ENCODE measurements at places on chromosomes 4 and X. TPM values are rescaled to one million over a fixed set of nuclear protein-coding genes. Genes with fewer than 3 reads are reported as not detected.
A peak's percentile ranks its signal among the peaks of the same experiment; 100 is the strongest.

CACNA1F gene
- total RNA-seq = under 0.01 TPM

UNC5C gene
- total RNA-seq = 28.3 TPM

AKAP14 gene
- total RNA-seq = 0.99 TPM

TRAPPC2 gene
- total RNA-seq = 38.8 TPM

RAB39B gene
- 5.7 TPM for total RNA-seq

MYOZ2 gene
- total RNA-seq = 0.66 TPM

TACC3 gene
- 8.4 TPM for total RNA-seq

ABCG2 gene
- 64.2 TPM for total RNA-seq

NMU gene
- 5.7 TPM for total RNA-seq

- H3K4me1 ChIP-seq = peaks cover 3% of the 10 kb centered on the region
- no peak overlapping the region for H3K27ac ChIP-seq
- H3K27me3 ChIP-seq = no peaks in the 10 kb centered on the region
- DNase-seq = no peak
- no peak overlapping the region for H3K4me3 ChIP-seq
- no peaks in the 10 kb centered on the region for H3K36me3 ChIP-seq
Measured at GRCh38 chr4:88854481-88854880, 156.9 kb upstream of the NAP1L5 start.

DNA sequence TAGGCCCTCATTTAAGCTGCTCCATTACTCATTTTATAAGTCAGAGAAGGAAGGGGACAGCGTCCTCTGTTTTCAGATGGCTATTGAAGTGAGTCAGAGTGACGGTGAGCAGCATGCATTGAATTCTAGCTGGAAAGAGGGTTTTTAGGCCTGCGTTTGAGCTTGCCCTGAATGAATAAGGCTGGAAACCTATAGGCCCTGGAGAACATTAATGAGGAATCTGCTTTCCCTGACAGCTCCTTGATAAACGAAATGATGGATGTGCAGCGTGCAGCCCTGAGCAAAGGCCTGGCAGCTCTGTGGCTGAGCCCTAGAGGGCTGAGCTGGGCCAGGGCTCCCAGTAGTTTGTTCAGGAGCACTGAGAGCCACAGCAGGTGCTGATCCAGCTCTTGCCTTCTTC is 33.4 kb downstream of the TBL1X start:
- peaks cover 4% of the 10 kb centered on the region for H3K27me3 ChIP-seq
- peaks cover 2% of the 10 kb centered on the region for H3K36me3 ChIP-seq
- no peaks in the 10 kb centered on the region for H3K4me1 ChIP-seq
- no peak overlapping the region for H3K4me3 ChIP-seq

- peak overlapping the region; percentile 100 for H3K4me3 ChIP-seq
- peak; percentile 89 for DNase-seq
- H3K27me3 ChIP-seq = no peaks in the 10 kb centered on the region
- no peaks in the 10 kb centered on the region for H3K36me3 ChIP-seq
Measured at GRCh38 chr4:173334891-173335752, 964 bp upstream of the HMGB2 start.

DNA sequence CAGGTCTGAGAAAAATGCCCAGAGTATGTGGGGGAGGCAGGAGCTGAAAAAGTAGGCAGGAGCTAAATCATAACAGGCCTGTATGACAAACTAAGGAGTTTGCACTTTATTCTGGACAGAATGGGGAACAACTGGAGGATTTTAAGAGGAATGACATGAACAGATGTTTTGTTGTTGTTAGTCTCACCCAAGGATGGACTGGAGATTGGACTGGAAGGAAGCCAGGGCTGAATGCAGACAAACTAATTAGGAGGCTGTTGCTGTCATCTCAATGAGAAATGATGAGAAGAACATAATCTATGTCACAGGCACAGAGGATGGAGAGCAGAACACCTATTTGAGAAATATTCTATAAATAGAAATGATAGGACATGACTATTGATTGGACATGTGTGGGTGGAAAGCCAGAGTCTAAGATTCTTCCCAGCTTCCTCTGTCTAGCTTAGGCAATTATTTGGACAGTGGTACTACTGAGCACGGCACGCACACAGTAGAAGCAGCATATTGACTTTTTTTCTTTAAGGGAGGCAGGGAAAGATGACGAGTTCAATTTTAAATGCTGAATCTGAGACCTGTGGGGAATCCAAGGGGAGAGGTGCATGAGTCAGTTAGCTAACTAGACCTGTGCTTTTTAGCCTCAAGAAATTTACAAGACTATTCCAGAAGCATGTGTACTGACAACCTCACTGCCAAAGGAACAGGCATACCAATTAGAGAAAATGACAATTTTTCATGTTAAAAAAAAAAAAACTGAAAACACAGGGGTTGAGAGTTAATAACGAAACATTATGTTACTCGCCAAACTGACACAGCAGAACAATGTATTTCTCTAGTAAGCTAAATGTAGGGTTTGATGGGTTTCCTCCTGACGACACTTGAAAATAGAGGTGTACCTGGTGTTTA is 963 bp upstream of the USO1 start:
- peaks cover 8% of the 10 kb centered on the region for H3K36me3 ChIP-seq
- H3K27ac ChIP-seq = peak overlapping the region; percentile 99
- H3K4me3 ChIP-seq = peak overlapping the region; percentile 99
- peaks cover 9% of the 10 kb centered on the region for H3K4me1 ChIP-seq
- H3K27me3 ChIP-seq = no peaks in the 10 kb centered on the region
- no peak for DNase-seq

GRCh38 chr4:71338846-71339593 is at the start of gene SLC4A4:
TSS of gene SLC4A4 (plus strand) at chr4:71339020.
- H3K36me3 ChIP-seq = no peaks in the 10 kb centered on the region
- H3K4me3 ChIP-seq = no peak within 1 kb of the TSS
- no peak for DNase-seq
- H3K4me1 ChIP-seq = no peaks in the 10 kb centered on the region

GRCh38 chrX:108081110-108081509 is 10.2 kb downstream of the PSMD10 start:
- H3K4me1 ChIP-seq = no peaks in the 10 kb centered on the region
- H3K27me3 ChIP-seq = peaks cover 9% of the 10 kb centered on the region
- no peak for DNase-seq
- H3K27ac ChIP-seq = no peak overlapping the region
- no peak overlapping the region for H3K4me3 ChIP-seq

- DNase-seq = no peak
- peaks cover 3% of the 10 kb centered on the region for H3K27me3 ChIP-seq
- H3K27ac ChIP-seq = no peak overlapping the region
- H3K36me3 ChIP-seq = no peaks in the 10 kb centered on the region
Measured at GRCh38 chrX:10577853-10578252, 42.5 kb downstream of the MID1 start.

DNA sequence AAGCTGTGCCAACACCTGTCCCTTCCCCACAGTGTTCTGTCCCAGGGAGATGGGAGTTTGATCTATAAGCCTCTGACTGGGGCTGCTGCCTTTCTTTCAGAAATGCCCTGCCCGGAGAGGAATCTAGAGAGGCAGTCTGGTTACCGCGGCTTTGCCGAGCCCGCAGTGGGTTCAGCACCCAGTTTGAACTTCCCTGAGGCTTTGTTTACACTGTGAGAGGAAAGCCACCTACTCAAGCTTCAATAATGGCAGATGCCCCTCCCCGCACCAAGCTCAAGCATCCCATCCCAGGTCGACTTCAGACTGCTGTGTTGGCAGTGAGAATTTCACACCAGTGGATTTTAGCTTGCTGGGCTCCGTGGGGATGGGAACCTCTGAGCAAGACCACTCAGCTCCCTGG is 33.3 kb upstream of the ARSJ start:
- H3K36me3 ChIP-seq = no peaks in the 10 kb centered on the region
- no peak overlapping the region for H3K4me3 ChIP-seq
- H3K27me3 ChIP-seq = no peaks in the 10 kb centered on the region
- no peak overlapping the region for H3K27ac ChIP-seq
- no peak for DNase-seq
- no peaks in the 10 kb centered on the region for H3K4me1 ChIP-seq

GRCh38 chrX:55240788-55241340 is 20.7 kb downstream of the PAGE5 start:
- no peak overlapping the region for H3K4me3 ChIP-seq
- no peak for DNase-seq
- no peaks in the 10 kb centered on the region for H3K36me3 ChIP-seq
- no peaks in the 10 kb centered on the region for H3K4me1 ChIP-seq
- no peak overlapping the region for H3K27ac ChIP-seq
- no peaks in the 10 kb centered on the region for H3K27me3 ChIP-seq

DNA sequence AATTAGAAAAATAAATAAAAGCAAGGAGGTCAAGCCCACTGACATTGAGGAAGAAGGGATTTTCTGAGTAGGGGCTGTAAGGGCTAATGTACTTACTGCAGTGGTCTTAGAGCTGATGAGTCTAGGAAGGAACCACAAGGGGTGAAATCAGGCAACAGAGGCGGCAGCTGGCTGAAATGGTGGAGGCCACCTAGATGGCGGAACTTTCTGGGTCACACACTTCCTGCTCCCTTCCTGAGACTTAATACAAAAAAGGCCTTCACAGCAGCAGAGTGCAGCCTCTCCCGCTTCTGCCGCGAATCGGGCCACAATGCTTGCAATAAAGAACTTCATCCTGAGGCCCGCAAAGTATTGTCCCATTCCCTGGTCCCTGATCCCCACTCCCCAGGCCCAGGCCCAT is 15.4 kb downstream of the SNX12 start:
- no peaks in the 10 kb centered on the region for H3K36me3 ChIP-seq
- DNase-seq = no peak
- peak overlapping the region; percentile 11 for H3K4me3 ChIP-seq
- H3K4me1 ChIP-seq = peaks cover 7% of the 10 kb centered on the region
- no peak overlapping the region for H3K27ac ChIP-seq

GRCh38 chrX:137031517-137032340 is 2.1 kb downstream of the GPR101 start:
- H3K27ac ChIP-seq = no peak overlapping the region
- H3K4me1 ChIP-seq = peaks cover 18% of the 10 kb centered on the region
- DNase-seq = no peak
- peak overlapping the region; percentile 39 for H3K4me3 ChIP-seq
- H3K36me3 ChIP-seq = no peaks in the 10 kb centered on the region
- peaks cover 60% of the 10 kb centered on the region for H3K27me3 ChIP-seq

DNA sequence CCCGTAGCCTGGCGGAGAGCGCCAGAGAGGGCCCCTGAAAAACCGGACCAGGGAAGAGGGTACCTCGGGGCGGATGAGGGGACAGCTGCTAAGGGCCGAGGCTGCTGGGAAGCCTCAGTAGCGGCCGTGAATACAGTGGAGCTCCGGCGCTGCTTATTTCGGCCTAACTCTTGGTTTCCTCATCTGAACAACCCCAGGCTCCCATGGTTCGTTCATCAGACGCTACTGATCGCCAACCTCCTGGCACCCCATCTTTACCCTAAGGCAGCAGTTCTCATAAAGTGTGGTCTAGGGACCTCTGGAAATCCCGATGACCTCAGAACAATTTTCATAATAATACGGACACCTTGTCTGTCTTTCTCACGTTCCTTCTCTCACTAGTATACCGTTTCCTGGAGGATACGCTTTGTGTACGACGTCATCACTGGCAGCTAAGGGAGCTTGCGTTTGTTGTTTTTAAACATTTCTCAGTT is 645 bp upstream of the RAB28 start:
- H3K4me1 ChIP-seq = peaks cover 3% of the 10 kb centered on the region
- peak overlapping the region; percentile 98 for H3K27ac ChIP-seq
- H3K4me3 ChIP-seq = peak overlapping the region; percentile 84
- H3K36me3 ChIP-seq = no peaks in the 10 kb centered on the region

- no peak overlapping the region for H3K27ac ChIP-seq
- DNase-seq = no peak
- H3K4me3 ChIP-seq = no peak overlapping the region
- no peaks in the 10 kb centered on the region for H3K36me3 ChIP-seq
- H3K4me1 ChIP-seq = no peaks in the 10 kb centered on the region
Measured at GRCh38 chrX:11129534-11130105, 18.5 kb downstream of the HCCS start.

DNA sequence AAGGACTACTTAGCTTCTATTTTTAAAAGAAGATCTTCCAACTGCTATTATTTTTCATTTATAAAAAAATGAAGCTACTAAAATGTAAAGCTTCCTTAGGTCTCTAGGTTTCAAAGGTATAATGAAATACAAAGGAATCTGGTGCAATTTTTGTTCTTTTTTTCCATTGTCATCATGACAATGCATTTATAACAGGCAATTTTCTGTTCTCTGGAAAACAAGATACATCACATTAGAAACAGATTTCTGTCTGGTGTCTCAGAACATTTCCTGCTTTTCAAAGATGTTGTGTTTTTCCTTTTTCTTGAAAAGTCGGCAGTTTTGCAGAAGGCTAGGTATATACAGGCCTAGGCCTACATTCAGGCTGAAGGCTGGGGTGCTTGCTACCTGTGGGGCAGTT is 63.6 kb upstream of the ATP8A1 start:
- H3K4me3 ChIP-seq = no peak overlapping the region
- H3K36me3 ChIP-seq = no peaks in the 10 kb centered on the region
- H3K4me1 ChIP-seq = no peaks in the 10 kb centered on the region
- H3K27ac ChIP-seq = no peak overlapping the region
- no peak for DNase-seq

DNA sequence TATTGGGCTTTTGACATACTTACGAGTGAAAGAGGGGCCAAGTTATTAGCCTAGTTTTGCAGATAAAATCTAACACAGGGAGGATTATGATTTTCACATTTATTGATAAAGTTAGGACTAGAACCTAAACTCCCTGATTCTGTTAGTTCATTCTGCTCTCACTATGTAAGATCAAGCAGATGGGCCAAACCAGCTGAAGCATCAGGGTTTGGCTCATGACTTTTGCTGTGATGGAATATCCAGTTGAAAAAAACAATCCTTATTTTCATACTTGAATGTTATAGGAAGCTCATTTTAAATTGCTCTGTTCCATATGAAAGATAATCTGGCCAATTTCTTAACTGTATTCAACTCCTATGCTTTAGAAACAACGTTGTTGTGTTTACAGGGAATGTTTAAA is 21.2 kb downstream of the SPRY1 start:
- H3K4me1 ChIP-seq = no peaks in the 10 kb centered on the region
- no peak overlapping the region for H3K27ac ChIP-seq
- no peak for DNase-seq
- H3K4me3 ChIP-seq = no peak overlapping the region
- no peaks in the 10 kb centered on the region for H3K36me3 ChIP-seq

DNA sequence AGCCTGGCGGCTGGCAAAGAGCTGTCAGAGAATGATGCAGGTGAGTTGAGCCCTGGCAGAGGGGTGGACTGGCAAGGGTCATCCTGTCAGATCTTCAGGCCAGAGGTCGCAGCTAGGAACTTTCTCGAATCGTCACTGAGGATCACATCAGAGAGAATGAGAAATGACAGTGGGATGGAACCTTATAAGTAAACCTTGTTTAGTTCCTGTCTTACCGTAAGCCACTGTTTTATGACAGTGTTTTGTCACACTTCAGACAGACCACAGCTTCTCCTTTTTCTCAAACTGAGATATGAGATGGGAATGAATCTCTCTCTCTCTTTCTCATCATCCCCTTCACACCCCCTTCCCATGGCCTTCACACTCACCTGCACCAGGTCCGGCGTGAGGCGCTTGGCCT is 9.3 kb downstream of the DIPK2B start:
- peaks cover 5% of the 10 kb centered on the region for H3K4me1 ChIP-seq
- H3K27ac ChIP-seq = no peak overlapping the region
- no peak overlapping the region for H3K4me3 ChIP-seq
- DNase-seq = no peak
- H3K27me3 ChIP-seq = peaks cover 27% of the 10 kb centered on the region

- H3K36me3 ChIP-seq = peaks cover 3% of the 10 kb centered on the region
- H3K27me3 ChIP-seq = peaks cover 12% of the 10 kb centered on the region
- DNase-seq = no peak
- no peak overlapping the region for H3K27ac ChIP-seq
Measured at GRCh38 chr4:1567808-1568581, 116.1 kb downstream of the FAM53A start.

GRCh38 chrX:152844256-152844655 is 13.4 kb downstream of the NSDHL start:
- H3K36me3 ChIP-seq = peaks cover 4% of the 10 kb centered on the region
- no peaks in the 10 kb centered on the region for H3K4me1 ChIP-seq
- no peak for DNase-seq

All from spinal cord (tissue), 10 donors.